Motor neuron (in vitro differentiated cells): ENCODE measurements at places on chromosomes 3 and 15. TPM values are rescaled to one million over a fixed set of nuclear protein-coding genes. Genes with fewer than 3 reads are reported as not detected.

Gene MEGF11
- total RNA-seq: 6.8 and 13.0 TPM in 2 replicates

Gene SH2D7
- not detected in 2 replicates for total RNA-seq

Gene FYCO1
- 10.7 and 13.1 TPM in 2 replicates for total RNA-seq

Gene ZNF609
- total RNA-seq: 26.9 and 28.5 TPM in 2 replicates

Gene TRH
- 0.35 TPM in 1 of 2 replicates, not detected in the other for total RNA-seq

Gene KBTBD13
- 0.46 TPM in 1 of 2 replicates, not detected in the other for total RNA-seq

Gene CHRD
- 6.9 and 7.8 TPM in 2 replicates for total RNA-seq

Gene WNT7A
- total RNA-seq: 8.7 TPM in 2 replicates

Gene GOLGA8M
- total RNA-seq: not detected in 2 replicates

Gene MRPS11
- 63.8 and 68.7 TPM in 2 replicates for total RNA-seq

Gene MKRN3
- total RNA-seq: 25.2 and 26.8 TPM in 2 replicates

Gene PP2D1
- total RNA-seq: 1.2 and 2.7 TPM in 2 replicates

Gene EBLN2
- 8.3 and 11.0 TPM in 2 replicates for total RNA-seq

Gene C3orf20
- total RNA-seq: not detected in 2 replicates

Gene CDHR4
- total RNA-seq: not detected in 2 replicates

Gene FMN1
- total RNA-seq: 0.46 and 0.67 TPM in 2 replicates

Gene GPR156
- total RNA-seq: 1.2 and 1.6 TPM in 2 replicates

Gene MYH15
- total RNA-seq: 0.44 and 0.49 TPM in 2 replicates

Gene PLD1
- 36.1 and 44.8 TPM in 2 replicates for total RNA-seq

Gene UBA7
- total RNA-seq: 0.96 TPM in 2 replicates

Gene FBXL22
- total RNA-seq: 1.3 and 2.1 TPM in 2 replicates

Gene LRTM1
- total RNA-seq: 0.43 TPM in 1 of 2 replicates, not detected in the other

Gene PHC3
- 16.4 and 23.9 TPM in 2 replicates for total RNA-seq

Gene CKMT1A
- total RNA-seq: 9.3 and 10.6 TPM in 2 replicates

Gene GOLGA8J
- total RNA-seq: 0.39 and 0.71 TPM in 2 replicates

Gene NMB
- 1.6 and 2.0 TPM in 2 replicates for total RNA-seq

Gene MESP1
- 1.1 and 1.4 TPM in 2 replicates for total RNA-seq

Gene FGF12
- total RNA-seq: 27.9 and 29.1 TPM in 2 replicates

Gene PRTG
- total RNA-seq: 10.3 and 13.5 TPM in 2 replicates

Gene SKOR1
- total RNA-seq: 0.50 and 0.60 TPM in 2 replicates

Gene GHSR
- total RNA-seq: 1.4 TPM in 1 of 2 replicates, not detected in the other

Gene INKA1
- total RNA-seq: 1.7 and 3.0 TPM in 2 replicates

Gene LRRN1
- total RNA-seq: 47.2 and 52.5 TPM in 2 replicates

Gene NR2E3
- total RNA-seq: 0.77 and 2.2 TPM in 2 replicates

Gene SACM1L
- total RNA-seq: 31.8 and 40.1 TPM in 2 replicates

Gene BNC1
- total RNA-seq: 0.07 and 0.22 TPM in 2 replicates

Gene ZNF501
- 9.3 and 12.3 TPM in 2 replicates for total RNA-seq

Gene AMIGO3
- total RNA-seq: 2.8 and 3.3 TPM in 2 replicates

Gene TMOD3
- total RNA-seq: 10.2 and 11.2 TPM in 2 replicates

Gene GOLGA8R
- 1.2 and 2.2 TPM in 2 replicates for total RNA-seq

Gene OR5K2
- total RNA-seq: not detected in 2 replicates
